ENCODE measurements at places on chromosomes 7 and 10.

DNA sequence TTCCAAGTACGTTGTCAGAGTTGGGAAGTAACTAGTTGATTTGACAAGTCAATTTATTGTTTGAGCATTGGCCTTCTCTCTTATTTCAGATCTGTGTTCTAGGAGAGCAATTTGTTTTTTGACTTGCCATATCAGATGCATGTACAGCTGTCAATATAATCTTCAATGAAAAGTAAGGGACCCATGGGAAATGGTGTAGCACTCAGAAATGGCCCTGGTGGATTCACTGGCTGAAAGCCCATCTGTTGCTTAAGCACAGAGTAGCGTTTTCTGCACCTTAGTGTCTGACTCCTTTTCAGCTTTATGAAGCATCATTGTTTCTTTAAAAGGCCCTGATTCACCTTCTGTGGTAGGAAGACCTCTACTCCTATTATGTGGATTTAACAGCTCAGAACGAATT, 10.2 kb downstream of the GARS1 start:
- no peak for DNase-seq

- no peak for DNase-seq
Measured at GRCh38 chr10:45557275-45557905, 115.2 kb downstream of the ZFAND4 start.

- no peak for DNase-seq
Measured at GRCh38 chr7:27175626-27176523, 1.8 kb upstream of the HOXA10 start.

DNA sequence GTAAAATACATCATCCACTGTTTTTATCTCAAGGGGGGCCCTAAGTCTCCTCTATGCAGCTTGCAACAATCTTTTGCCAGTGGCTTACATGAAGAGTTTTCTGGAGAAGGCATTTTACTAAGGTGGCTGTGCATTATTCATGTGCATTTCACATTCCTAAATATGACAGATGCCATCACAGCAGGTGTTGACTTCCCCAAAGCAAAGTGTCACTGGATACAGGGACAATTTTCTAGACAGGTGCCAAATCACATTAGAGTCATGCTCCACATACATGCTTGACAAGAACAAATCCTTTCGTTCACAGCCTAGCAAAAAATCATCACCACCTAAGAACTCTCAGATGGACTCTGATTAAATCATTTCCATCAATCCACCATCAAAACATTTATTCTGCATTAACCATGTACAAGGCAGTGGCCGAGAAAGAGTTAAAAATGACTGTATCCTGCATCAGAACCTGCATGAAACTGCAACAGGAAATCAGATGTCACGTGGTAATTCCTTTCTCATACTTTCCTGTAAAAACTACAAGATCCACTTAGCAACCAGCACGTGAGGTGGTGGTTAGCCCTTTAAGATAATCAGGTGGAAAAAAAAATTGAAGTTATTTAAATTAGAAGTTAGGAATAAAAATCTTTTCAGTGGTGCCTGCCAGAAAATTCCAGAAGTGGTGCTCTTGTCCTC, 88.2 kb upstream of the AFAP1L2 start:
- peak; percentile 32 for DNase-seq

DNA sequence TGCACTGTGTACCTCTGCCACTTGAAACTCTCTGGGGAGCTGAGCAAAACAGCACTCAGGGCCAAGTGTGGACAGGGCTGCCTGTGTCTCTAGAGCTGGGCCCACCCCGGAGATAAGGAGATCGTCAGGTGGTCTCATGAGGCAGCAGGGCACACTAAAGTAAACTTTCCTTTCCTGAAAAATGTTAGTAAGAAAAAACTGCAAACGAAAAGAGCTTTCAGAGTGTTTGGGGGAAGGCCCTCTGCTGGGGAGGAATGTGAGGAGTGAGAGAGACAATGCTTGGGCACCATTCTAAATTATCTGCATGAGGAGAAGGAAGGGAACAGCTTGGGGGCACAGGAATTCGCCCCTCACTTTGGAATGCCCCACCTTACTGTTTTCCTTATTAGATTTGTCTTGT, 127.7 kb downstream of the ATXN7L1 start:
- no peak for DNase-seq

GRCh38 chr7:5572439-5572838, 148.8 kb upstream of the TNRC18 start:
- no peak for DNase-seq

GRCh38 chr7:116524609-116525297, at the start of gene CAV1:
CAV1 (plus strand) TSS chr7:116525036; CDS start chr7:116525063, 27 bp downstream.
- DNase-seq, result peak; percentile 96

- no peak for DNase-seq
Measured at GRCh38 chr7:40979296-40979695, 723.6 kb downstream of the INHBA start.

DNA sequence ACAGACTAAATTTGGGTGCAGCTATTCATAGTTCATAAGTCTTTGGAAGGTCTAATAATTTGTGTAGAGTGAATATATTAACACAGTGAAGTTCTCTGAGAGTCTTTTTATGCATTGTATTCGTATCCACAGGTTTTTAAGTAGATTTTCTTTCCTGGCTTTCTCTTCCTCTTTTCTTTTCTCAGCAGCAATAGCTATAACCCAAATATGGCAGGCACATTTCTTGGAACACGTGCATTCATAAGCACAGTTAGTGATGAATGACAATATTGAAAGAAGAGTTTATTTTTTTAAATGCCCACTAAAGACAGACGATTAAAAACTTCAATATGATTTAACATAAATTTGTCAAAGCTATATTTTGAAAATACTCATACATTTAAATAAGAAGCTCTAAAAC, 220.5 kb upstream of the MBL2 start:
- no peak for DNase-seq

DNA sequence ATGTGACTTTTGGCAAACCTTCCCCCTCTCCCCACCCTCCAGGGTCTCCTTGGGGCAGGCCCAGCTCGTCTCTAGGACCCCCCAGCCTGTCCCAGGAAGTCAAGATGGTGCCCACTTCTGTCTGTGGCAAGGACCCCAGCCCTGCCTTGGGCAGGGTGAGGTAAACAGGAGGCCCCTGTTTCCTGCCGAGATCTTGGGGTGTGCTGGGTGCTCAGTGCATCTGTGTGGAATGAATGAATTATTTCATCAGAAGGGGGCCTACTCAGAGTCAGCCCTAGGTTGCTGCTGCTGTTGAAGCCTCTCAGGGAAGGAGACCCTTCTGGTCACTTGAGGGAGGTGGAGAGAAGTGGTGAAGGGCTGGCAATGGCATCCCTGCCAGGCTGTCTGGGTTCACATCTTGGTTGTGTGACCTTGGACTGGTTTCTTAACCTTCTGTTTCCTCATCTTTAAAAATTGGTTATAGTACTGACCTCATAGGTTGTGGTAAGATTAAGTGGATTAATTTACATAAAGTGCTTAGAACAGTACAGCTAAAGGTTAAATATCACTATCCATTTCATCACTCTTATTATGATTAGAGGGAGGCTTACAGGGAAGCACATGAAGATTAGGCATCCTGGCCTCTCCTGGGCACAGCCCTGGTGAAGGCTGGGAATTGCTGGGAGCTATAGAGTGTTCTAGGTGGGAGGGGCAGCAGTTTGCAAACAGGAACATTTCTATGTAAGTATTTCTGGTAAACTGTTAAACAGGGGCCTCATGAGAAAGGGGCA, 67.7 kb downstream of the ZMIZ1 start:
- no peak for DNase-seq

All from RWPE1 (cell line).